ENCODE measurements at places on chromosomes 11 and 22.

DNA sequence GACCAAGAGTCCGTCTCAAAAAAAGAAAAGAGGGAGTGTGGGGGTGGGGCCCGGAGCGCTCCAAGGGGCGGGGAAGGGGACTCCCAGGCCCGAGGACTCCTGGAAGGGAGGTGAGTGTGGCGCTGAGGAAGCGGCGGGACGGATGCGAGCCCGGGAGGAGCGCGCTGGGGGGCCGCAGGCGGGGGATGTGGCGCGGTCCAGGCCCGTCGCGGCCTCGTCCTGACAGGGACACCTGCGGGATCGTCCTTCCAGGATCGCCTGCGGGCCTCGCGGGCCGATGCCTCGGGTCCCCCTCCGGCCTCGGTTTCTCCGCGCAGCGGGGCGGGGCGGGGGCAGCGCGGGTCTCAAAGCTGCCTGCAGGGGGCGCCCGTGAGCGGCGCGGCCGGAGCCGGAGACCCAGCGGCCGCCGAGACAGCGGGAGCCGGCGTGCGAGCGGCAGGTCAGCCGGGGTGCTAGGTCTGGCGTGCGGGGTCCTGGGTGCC, 3.8 kb upstream of the ADORA2A start:
- peak; percentile 63 for DNase-seq

DNA sequence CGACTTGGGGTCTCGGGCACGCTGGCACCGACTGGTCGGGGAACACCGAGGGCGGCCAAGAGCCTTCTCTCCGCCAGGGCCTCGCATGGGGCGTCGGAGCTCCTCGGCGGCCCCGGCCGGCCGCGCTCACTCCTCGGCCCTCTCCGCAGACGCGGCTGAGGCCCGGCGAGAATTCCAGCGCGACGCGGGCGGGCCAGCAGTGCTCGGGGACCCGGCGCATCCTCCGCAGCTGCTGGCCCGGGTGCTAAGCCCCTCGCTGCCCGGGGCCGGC, 5.6 kb downstream of the TBX1 start:
- no peak for DNase-seq

DNA sequence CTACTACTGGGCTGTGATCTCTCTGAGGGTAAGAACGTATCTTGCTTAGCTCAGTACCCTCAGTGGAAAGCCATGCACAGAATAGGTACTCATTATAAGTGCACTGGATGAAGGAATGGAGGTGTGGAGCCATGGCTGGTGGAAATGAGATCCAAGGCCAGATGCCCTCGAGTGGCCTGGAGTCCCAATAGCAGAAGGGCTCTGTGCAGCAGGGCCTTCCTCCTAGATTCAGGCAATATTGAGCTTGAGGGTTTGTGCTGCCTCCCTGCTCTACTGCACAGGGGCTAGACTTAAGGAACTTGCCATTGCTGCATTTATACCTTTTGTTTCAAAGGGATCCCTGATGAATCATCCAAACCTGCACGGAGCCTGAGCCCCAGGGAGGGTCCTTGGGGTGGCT, 33.6 kb upstream of the TUB start:
- no peak for DNase-seq

GRCh38 chr11:117483372-117483771, 155.7 kb downstream of the CEP164 start:
- DNase-seq, result no peak

- DNase-seq, result no peak
These were observed 385.7 kb downstream of the SOX6 start for GRCh38 chr11:15970506-15971214.

DNA sequence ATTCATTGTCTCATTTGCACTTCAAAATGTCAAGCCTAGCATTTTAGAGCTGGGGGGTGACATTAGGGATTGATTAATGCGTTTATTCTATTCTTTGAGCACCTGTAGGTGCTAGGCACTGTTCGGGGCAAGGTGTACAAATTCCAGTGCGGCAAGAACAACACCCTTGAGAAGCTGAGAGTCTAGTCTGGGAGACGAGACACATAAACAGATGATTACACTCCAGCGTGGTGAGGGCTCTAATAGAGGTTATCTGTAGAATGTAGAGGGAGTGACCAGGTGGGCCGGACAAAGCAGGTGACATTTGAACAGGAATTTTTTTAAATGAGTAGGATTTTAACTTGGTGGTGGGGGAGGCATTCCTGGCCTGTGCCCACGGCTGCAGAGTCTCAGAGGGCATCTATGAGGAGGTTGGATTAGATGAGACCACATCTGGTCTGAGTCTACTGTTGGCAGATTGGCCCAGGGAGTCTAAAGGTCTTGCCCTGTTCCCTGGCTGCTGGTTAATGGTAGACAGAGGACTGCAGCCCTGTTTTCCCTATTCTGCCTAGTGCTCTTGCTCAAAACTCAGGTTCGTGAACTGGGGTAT, 970 bp downstream of the CAT start:
- DNase-seq, result peak; percentile 36

GRCh38 chr11:44005956-44006355, 41.8 kb upstream of the ACCSL start:
- DNase-seq, result no peak

GRCh38 chr11:9755561-9756185, 91.8 kb downstream of the SWAP70 start:
- DNase-seq, result no peak

- peak; percentile 43 for DNase-seq
These were observed 15.6 kb upstream of the GNAZ start for GRCh38 chr22:23054531-23055257.

GRCh38 chr11:75236062-75236461, 4.5 kb upstream of the TPBGL start:
- DNase-seq, result no peak

GRCh38 chr11:95465887-95466286, 234.9 kb upstream of the SESN3 start:
- DNase-seq, result peak; percentile 83
